ENCODE measurements at places on chromosomes 12 and 14.

- DNase-seq = no peak
Measured at GRCh38 chr12:23756416-23756815, 193.1 kb downstream of the SOX5 start.

GRCh38 chr12:40581889-40582288, 110.3 kb upstream of the CNTN1 start:
- no peak for DNase-seq

GRCh38 chr12:7787574-7788293, 1.5 kb upstream of the NANOG start:
- DNase-seq = no peak

- DNase-seq = no peak
Measured at GRCh38 chr12:125065919-125066570, 810 bp downstream of the AACS start.

DNA sequence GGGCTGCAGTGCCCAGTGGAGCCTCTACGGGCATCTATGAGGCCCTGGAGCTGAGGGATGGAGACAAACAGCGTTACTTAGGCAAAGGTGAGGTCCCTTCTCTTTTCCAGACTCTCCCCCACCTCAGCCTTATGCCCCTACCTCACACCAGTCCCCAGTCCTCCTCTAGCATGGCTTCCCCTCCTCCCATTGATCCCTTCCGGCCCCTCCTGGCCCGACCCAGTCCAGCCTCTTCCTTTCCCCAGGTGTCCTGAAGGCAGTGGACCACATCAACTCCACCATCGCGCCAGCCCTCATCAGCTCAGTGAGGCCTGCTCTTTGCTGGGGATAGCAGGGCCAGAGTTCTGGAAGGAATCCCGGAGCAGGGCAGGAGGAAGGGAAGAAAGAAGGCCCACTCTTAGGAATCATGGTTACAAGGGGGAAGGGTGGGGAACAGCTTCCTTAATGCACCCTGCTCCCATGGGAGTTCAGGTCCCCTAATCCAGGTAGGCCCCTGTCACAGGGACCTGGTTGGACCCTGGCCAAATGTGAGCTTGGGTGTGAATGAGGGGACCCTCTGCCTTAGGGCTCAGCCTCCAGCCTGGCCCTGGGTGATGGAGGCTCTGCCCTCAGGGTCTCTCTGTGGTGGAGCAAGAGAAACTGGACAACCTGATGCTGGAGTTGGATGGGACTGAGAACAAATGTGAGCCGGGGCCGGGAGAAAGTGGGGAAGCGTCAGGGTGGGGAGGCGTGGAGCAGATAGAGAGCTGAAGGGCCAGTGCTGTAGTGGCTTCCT, 2.2 kb downstream of the ENO2 start:
- DNase-seq = no peak

GRCh38 chr14:66087231-66087630, 398.9 kb upstream of the CCDC196 start:
- no peak for DNase-seq

GRCh38 chr14:41749429-41749828, 142.8 kb downstream of the LRFN5 start:
- no peak for DNase-seq

- no peak for DNase-seq
Measured at GRCh38 chr14:29310757-29311156, 544.2 kb downstream of the FOXG1 start.

GRCh38 chr14:68851078-68851477, 58.2 kb upstream of the ZFP36L1 start:
- DNase-seq = no peak

GRCh38 chr12:70849265-70849960, 71.1 kb downstream of the PTPRR start:
- DNase-seq = no peak

- DNase-seq = no peak
Measured at GRCh38 chr14:59463787-59464485, 1.2 kb downstream of the GPR135 start.

- no peak for DNase-seq
Measured at GRCh38 chr14:70190156-70190555, 1.4 kb upstream of the SLC8A3 start.

DNA sequence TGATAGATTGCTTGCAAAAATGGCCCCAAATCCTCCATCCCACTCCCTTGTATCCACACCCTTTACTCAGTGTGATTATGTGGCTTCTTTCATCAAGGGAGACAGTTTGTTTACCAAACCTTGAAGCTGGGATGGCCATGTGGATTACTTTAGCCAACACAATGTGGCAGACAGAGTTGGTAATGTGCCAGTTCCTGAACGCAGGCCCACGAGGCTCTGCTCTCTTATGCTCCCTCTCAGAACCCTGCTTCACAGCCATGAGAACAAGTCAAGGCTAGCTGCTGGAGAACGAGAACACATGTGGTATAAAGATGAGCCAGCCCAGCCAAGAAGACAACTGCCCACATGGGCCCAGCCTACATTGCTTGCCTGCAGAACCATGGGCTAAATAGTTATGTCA, 162.3 kb downstream of the NDUFA12 start:
- no peak for DNase-seq

GRCh38 chr12:110252716-110253115, 28.3 kb upstream of the ATP2A2 start:
- DNase-seq = no peak

GRCh38 chr14:49623941-49624839, 3.6 kb downstream of the MGAT2 start:
- DNase-seq = no peak

- DNase-seq = no peak
Measured at GRCh38 chr14:62030387-62030786, 268.2 kb downstream of the SNAPC1 start.

Measured in stimulated activated CD4-positive, alpha-beta T cell treated with anti-CD3 and anti-CD28 coated beads, TNF-alpha, amount 100 ng/mL, for 4 hours (primary cell).